ENCODE measurements at places on chromosomes 12 and 14.

DNA sequence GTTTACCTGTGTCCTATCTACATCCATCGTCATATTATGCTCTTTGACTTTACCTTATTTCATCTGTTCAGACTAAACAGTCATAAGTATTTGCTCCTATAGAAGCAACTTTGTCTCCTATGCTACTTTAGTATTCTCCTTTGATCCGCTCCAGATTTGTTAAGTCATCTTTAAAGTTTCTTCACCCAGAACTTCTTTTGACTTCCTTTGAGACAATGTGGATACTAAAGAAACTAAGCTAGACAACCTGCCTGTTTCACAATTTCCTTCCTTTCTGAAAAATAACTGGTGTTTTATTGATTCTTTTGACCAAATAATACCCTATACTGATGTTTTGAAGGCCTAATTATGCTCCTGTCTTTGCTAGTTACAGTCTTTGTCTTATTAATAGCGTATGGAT, 30.0 kb upstream of the LRRK2 start:
- DNase-seq, result no peak

- DNase-seq, result no peak
These were observed 55.3 kb upstream of the ACSS3 start for GRCh38 chr12:81022531-81022930.

DNA sequence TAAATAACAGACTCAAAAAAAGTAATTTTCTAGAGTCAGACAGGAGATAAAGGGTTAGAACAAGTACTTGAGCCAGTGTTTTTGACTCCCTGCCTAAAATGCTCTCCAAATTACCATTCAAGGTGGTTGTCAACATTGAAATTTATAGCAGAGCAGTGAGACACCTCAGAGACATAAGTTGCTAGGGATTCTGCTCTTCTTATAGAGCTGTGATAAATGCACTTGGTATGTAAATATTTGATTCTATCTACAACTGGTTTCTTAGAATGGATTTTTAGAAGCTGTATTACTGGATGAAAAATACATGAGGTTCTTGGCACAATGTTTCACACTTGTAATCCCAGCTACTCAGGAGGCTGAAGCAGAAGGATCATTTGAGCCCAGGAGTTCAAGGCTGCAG, 83.9 kb upstream of the OSBPL8 start:
- no peak for DNase-seq

GRCh38 chr12:69254046-69254445, 14.7 kb downstream of the CPSF6 start:
- DNase-seq, result peak; percentile 25

DNA sequence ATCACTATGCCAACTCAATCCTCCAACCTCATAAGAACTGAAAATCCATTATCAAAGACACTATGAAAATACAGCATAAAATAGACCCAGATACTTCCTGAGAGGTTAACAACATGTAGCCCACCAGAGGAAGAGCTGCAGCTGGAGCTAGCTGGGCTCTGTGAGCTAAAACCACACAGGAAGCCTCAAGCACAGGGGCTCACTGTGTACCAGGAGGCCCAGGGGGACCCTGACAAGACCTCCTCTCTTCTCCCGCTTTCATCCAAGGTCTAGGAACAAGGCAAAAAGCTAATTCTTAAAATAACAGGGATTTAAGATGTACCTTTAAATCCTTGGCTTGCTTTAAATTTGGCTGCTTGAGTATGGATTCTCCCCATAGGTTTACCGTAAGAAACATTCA, 53.6 kb downstream of the EIF2S3B start:
- DNase-seq, result no peak

DNA sequence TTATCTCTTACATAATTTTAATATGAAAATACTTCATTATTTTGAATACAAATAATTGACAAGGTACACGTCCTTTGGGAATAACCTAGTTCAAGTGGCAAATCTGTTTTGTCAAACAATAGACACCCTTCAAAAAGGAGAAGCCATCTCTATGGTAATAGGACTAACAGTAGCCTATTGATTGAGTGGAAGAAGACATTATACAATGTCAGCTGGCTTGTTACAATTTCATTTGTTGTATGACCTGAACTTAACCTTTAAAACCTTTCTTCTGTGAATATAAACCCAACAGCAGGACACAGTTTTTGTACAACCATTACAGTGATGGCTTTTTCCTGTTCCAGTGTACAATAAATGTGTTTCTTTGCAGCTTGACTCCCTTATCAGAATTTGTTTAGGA, 8.1 kb downstream of the TMEM260 start:
- peak; percentile 67 for DNase-seq

Data from NCI-H748 treated with DMSO at 0.1 percent for 48 hours (cell line).